ENCODE measurements at places on chromosomes 13 and 19.

DNA sequence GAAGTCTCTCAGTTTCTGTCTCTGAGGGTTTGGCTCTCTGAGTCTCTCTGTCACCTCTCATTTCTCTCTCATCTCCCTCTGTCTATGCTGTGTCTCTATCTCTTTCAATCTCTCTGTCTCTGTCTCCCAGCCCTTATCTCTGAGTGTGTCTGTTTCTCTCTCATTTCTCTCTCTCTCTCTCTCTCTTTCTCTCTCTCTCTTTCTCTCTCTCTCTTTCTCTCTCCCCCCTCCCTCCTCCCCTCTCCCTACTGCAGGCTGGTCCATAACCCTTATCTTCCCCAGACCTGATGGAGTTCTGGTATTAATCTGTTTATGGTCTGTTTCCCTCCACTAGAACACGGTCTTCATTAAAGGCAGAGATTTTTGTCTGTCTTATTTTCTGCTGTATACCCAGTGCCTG is 1.3 kb upstream of the PVR start:
- DNase-seq, result no peak

- DNase-seq, result no peak
Measured at GRCh38 chr13:21871919-21872318, 201.0 kb downstream of the FGF9 start.

GRCh38 chr19:49904136-49904535 is 7.4 kb upstream of the IL4I1 start:
- no peak for DNase-seq

DNA sequence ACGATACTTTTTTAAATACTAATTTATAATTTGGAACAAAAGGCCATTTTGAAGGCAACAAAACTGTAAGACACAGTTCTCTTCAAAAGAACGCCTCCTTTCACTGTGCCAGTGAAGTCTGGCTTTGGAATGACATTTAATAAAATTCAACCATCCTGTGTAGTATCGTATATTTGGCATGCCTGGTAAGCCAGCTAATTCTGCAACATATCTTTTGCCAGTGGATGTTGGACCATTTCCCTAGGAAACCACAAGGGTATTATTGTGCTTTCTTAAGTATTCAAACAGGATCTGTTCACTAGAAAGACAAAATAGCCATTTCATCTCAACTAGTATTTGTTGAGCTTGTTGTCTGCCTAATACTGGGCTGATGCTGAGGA is 111.6 kb downstream of the RGCC start:
- no peak for DNase-seq

GRCh38 chr13:19072543-19072942 is 109.1 kb downstream of the TUBA3C start:
- DNase-seq, result no peak

DNA sequence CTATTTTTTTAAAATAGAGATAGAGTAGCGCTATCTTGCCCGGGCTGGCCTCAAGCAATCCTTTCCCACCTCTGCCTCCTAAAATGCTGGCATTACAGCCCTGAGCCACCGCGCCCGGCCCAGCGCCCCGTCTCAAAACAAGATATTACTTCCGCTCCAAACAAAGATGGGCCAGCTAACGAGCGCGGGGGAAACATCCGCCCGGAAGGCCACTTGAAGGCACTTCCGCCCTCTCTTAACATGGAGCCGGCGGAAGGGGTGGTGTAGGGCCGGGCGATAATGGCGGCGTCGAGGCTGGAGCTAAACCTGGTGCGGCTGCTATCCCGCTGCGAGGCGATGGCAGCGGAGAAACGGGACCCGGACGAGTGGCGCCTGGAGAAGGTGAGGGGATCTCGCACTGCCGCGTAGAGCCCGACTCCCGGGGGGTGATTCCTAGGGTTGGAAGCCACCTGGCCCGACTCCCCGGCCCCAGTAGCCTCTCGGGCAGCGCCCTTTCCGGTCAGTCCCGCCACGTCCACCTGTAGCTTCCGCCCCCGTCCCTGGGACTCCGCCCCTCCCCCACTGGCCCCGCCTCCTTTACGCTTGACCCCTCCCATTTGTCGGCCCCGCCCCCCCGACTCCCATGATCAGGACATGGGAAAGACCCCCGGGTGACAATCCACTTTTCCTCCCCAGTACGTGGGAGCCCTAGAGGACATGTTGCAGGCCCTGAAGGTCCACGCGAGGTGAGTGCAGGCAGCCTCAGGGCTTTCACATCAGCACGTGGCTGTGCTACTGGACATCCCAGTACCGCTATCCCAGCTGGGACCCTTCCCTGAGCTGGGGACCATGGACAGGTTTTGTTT is at the start of gene USE1:
TSS of gene USE1 (plus strand) at position 231 of the 845 bp plus-strand sequence. CDS start at position 280, 49 bp downstream.
- peak; percentile 77 for DNase-seq

DNA sequence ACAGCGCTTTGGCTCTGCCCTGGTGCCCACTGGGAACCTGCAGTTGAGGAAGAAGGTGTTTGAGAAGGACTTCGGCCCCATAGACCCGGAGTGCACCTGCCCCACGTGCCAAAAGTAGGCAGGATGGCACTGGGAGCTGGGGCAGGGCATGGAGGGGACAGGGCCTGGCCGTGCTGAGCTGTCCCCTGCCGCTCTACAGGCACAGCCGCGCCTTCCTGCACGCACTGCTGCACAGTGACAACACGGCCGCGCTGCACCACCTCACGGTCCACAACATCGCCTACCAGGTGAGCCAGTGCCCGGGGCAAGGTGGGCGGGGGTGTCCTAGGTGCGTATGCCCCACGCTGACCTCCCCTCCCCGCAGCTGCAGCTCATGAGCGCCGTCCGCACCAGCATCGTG is 5.1 kb upstream of the DNM2 start:
- no peak for DNase-seq

GRCh38 chr13:81686877-81687276 is 1346.0 kb upstream of the SPRY2 start:
- no peak for DNase-seq

GRCh38 chr19:23561341-23561740 is 125.7 kb downstream of the ZNF675 start:
- no peak for DNase-seq

DNA sequence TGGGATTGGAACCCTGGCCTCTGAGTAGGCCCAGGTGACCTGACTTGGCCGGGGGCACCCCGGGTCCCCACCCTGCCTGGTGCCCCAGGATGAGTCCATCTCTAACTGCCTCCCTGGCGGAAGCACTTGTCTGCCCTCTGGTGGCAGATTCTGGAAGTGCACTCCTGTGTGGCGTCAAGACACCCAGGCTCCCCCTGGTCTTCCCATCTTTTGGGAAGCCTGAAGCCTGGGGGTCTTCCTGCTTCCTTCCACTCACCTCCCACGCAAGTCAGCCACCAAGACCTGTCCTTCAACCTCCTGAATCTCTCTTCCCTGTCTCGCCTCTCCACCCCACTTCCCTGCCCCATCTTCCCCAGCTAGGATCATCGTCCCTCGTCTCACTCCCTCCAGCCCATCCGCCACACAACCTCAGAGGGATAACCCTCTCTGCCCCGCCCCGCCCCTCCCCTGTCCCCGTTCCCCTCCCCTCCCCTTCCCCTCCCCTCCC is 7.4 kb downstream of the RABAC1 start:
- DNase-seq, result peak; percentile 91

DNA sequence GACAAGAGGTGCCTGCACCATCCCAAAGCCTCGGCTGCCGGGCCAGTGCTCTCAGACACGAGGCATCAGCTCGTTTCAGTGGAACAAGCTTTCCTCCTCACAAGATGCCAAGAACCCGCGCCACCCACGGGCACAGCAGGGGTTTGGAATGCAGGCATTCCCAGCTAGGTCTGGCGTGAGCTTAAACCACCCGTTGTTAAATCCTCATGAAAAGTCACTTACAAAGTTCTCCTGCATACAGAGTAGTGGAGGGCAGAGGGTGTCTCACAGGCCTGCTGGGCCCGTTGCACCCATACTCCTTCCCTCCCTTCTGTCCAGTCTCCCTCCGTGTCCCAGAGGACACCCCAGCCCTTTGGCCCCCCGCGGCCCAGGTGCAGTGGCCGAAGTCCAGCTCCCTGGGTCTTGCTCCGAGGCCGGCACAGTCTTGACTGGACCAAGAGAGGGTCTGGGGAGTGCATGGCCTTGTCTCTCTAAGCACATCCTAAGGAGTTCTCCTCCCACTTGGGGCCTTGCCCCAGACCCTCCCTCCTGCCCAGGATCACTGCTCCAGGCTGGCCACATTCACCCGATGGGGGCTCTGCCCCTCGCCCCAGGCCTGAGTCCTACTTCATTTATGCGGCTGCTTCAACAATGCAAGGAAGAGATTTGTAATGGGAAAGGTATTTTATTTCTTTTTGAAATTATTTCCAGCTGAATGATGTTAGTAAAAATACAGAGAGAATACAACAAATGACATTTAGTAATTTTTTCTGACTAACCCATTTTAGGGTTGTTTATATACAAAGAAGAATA is 35.2 kb upstream of the GRTP1 start:
- no peak for DNase-seq

- DNase-seq, result no peak
Measured at GRCh38 chr13:31115616-31116015, 46.1 kb downstream of the HSPH1 start.

GRCh38 chr13:94344126-94344818 is 135.2 kb downstream of the DCT start:
- DNase-seq, result no peak

DNA sequence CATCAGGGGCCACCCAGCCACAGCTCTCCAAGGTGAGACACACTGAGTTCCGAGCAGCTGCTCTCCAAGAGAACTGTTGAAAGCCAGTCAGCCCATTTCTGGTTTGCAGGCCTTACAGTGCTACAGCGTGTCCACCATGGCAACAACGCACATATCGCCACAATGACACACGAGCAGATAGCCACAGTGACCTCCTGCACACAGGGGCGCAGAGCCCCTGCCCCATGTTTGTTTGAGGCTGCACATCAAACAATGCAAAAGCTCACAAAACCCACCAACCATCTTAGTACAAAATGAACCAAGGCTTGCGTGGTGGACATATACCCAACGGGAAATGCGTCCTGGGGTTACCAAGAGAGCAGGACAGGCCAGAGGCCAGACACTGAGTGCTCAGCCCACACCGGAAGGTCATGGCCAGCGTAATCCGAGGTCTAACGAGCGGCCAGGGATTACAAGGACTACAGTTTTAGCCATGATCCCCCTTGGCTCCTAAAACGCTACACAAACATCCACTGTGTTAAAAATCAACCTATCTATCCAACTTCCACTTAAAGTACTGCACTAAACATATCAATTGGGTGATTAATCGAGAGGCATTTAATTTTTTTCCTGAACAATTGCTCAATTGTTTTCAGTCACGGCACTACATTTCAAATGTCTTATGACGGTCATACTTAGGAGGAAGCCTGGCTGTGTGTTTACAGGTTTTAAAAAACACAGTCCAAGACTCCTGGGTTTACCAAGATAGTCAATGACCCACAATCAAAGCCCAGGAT is 56.0 kb downstream of the STK24 start:
- DNase-seq, result no peak

GRCh38 chr13:49935171-49936074 is 717 bp downstream of the SPRYD7 start:
- DNase-seq, result peak; percentile 3

- DNase-seq, result no peak
Measured at GRCh38 chr19:14779151-14779550, 791 bp upstream of the ADGRE2 start.

GRCh38 chr13:25473864-25474263 is 102.1 kb downstream of the ATP8A2 start:
- no peak for DNase-seq

- DNase-seq, result peak; percentile 16
Measured at GRCh38 chr13:100673713-100674571, 653 bp downstream of the TMTC4 start.

DNA sequence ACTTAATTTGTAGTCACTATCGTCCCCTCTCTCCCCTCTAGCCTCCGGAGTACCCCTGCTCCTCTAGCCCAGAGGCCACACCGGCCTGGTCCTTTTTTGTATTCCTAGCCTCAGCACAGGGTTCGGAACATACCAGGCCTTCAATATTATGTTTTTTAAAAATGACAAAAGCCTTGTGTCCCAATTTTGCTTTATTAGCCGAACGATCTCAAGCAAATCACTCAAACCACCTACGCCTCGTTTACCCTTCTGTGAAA is 463 bp upstream of the POMP start:
- DNase-seq, result no peak

DNA sequence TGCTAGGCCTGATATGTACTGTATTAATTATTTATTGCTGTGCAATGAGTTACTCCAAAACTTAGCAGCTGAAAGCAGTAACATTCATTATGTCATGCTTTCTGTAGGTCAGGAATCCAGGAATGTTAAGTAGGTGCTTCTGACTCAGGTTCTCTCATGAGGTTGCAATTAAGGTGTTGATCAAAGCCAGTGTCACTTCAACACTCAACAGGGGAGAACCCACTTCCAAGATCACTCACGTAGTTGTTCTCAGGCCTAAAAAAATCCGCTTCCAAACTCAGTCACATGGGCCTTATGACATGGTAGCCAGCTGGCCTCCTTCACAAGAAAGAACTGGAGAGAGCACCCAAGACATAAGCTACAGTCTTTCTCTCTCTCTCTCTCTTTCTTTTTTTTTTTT is 211.1 kb upstream of the NBEA start:
- DNase-seq, result no peak

DNA sequence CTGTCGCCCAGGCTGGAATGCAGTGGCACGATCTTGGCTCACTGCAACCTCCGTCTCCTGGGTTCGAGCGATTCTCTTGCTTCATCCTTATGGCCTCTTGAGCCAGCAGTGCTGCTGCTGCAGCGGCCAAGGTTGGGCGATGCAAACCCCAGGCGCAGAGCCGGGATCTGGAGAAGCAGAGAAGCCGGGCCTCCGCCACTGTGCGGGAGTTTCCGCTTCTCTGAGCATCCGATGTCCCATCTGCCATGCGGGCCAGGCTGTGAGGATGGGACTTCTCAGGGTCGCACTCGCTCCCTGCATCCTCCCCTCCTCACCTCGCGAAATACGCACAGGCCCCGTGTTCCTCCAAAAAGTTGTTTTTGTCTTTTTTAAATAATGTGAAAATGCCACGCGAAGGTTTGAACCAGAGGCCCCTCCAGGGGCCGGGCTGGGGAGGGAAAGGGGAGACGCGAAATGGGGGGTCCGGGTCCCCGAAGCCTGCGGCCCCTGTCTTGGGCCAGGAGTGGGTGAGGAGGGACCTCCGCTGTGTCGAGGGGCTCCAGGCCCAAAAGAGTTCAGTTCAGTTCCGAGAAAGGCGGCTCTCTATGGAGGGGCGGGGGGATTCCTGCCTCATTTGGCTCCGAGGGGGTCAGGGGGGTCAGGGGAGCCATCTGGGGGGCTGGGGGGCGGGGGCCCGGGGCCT is 15.9 kb downstream of the CYTH2 start:
- DNase-seq, result no peak

GRCh38 chr19:8086849-8087248 is 34.3 kb downstream of the CCL25 start:
- no peak for DNase-seq

DNA sequence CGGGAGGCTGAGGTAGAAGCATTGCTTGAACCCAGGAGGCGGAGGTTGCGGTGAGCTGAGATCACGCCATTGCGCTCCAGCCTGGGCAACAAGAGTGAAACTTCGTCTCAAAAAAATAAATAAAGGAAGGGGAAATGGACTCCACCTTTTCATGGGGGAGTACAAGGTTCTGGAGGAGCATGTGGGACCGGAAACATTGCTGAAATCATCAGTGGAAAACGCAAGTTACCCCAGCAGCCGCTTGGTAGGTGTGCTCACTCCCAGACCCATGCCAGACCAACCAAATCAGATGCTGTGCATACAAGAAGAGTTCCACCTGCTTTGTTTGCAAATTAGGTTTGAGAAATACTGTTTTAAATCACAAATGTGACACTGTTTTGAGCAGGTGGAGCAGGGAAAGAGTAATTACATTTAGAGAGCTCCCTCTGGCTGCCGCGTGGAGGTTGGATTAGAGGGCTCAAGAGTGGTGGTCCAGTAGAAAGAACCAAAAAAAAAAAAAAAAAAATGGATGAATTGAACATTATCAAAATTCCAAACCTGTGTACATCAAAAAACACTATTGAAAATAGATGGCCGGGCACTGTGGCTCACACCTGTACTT is 4.9 kb downstream of the ERICH4 start:
- no peak for DNase-seq
